NCI-H1694 treated with DMSO at 0.1 percent for 48 hours (cell line): ENCODE measurements at places on chromosomes 1 and 21.

- no peak for DNase-seq
Measured at GRCh38 chr1:119347858-119348257, 20.7 kb upstream of the HAO2 start.

DNA sequence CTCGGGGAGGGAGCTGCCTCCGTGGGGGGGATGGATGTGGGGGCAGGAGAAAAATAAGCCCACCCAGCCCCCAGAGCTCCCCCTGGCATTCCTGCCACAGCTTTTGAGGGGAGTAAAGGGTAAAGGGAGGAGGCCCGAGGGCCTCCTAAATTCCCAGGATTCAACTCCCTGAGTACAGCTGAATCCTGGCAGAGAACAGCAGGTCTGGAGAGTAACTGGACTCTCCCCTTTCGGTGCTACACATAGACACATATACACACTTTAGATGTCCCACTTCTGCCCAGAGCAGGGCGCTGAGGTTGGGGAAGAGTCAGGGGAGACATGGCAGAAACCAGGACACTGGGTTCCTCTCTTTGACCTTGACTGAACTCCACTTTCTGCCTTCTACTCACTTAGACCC, 3.0 kb downstream of the KIRREL1 start:
- no peak for DNase-seq

GRCh38 chr1:183461350-183461749, 10.9 kb upstream of the SMG7 start:
- DNase-seq, result no peak

DNA sequence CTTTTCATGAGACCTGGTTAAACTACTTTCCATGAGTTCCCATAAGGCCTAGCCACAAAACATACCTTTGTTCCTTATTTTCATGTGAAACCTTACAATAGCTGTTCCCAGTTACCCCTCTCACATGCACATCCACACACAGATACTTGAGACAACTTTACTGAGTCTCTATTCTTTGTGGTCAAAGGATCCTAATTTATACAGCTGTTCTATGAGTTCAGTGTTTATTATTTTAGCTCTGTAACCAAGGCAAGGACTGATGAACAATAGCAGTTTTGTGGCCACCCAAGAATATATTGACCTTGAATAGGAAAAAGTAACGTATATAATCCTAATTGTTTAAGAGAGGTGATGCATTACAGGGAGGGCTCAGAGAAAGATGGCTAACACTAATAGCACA, 160.5 kb upstream of the CACYBP start:
- DNase-seq, result no peak
